ENCODE measurements at places on chromosomes 7 and 10. TPM values are rescaled to one million over a fixed set of nuclear protein-coding genes. Genes with fewer than 3 reads are reported as not detected.

Gene FAM25G
- not detected for total RNA-seq

Gene AGR3
- total RNA-seq, result not detected

Gene ITGB8
- 2.2 TPM for total RNA-seq

Gene VWC2
- 0.28 TPM for total RNA-seq

Gene MINDY4
- 2.0 TPM for total RNA-seq

Gene NXPH1
- total RNA-seq, result 0.37 TPM

Gene SPDYE1
- not detected for total RNA-seq

Gene SAMD9
- total RNA-seq, result 0.04 TPM

Gene ZNF727
- total RNA-seq, result not detected

Gene OR2A12
- not detected for total RNA-seq

Gene AKR1C8
- not detected for total RNA-seq

Gene TCERG1L
- 5.4 TPM for total RNA-seq

Gene PTPRN2
- 0.80 TPM for total RNA-seq

Gene EFCAB10
- total RNA-seq, result 2.3 TPM

Gene AGBL3
- total RNA-seq, result 1.7 TPM

Gene PYROXD2
- total RNA-seq, result 9.5 TPM

Gene VGF
- 22.5 TPM for total RNA-seq

Gene CALY
- total RNA-seq, result 2.2 TPM

Gene C7orf33
- total RNA-seq, result not detected

Gene OPN1SW
- not detected for total RNA-seq

Gene VCL
- 194 TPM for total RNA-seq

All from H7 (cell line).